IMR-90 (cell line): ENCODE measurements at places on chromosomes 3 and 15. TPM values are rescaled to one million over a fixed set of nuclear protein-coding genes. Genes with fewer than 3 reads are reported as not detected.

GRCh38 chr3:53592862-53593261, 98.5 kb downstream of the CACNA1D start:
- no peak for DNase-seq

The TRH gene
- total RNA-seq = not detected in 2 replicates

The BNC1 gene
- total RNA-seq = 0.28 and 0.54 TPM in 2 replicates

GRCh38 chr3:36992806-36993325, at the start of gene EPM2AIP1:
EPM2AIP1 (minus strand) TSS chr3:36993131; CDS start chr3:36993077, 54 bp downstream.
- DNase-seq = no peak

- DNase-seq = no peak
These were observed 39.6 kb downstream of the GPR156 start for GRCh38 chr3:120245386-120245785.

- DNase-seq = no peak
These were observed 63.4 kb upstream of the VEPH1 start for GRCh38 chr3:157566596-157566995.

DNA sequence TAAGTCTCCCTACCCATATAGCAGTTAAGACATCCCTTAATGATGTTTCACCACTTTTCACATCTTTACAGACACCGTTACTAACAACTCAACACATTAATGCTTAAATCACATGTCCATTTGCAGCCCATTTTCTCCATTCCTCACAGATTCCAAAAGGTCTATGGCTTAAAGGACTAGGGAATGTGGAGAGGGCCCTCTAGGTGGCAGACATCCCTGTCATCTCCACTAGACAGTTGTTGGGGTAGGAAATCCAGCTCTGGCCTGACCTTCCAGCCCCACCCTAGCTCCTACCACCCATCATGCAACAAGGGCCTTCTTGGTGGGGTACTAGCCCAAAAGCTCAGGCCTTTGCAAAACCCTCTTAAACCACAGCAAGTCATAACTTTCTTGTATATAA, 25.2 kb downstream of the CPEB1 start:
- DNase-seq = no peak

- peak; percentile 37 for DNase-seq
These were observed 124.5 kb downstream of the TLE3 start for GRCh38 chr15:69973102-69973714.

GRCh38 chr3:58121183-58121582, 89.6 kb downstream of the DNASE1L3 start:
- DNase-seq = no peak

- DNase-seq = no peak
These were observed 19.3 kb upstream of the CHD2 start for GRCh38 chr15:92880796-92881195.

GRCh38 chr15:40785164-40785563, 15.4 kb downstream of the C15orf62 start:
- no peak for DNase-seq

DNA sequence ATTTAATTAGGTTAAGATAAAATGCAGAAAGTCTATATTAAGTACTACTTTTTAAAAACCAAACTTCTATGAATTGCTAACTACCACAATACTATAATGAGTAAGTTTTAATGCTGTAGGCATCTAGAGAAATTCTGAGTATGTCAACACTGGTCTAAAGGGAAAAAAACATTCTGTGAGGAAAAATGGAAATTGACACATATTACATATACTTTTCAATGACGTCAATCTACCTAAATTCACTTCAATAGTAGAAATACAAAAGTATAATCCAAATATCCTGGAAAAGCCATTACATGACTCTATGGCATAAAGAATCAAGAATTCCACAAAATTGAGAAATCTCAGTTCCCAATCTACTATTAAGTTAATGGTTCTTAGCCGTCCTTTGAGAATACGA, 2.2 kb downstream of the SECISBP2L start:
- no peak for DNase-seq

DNA sequence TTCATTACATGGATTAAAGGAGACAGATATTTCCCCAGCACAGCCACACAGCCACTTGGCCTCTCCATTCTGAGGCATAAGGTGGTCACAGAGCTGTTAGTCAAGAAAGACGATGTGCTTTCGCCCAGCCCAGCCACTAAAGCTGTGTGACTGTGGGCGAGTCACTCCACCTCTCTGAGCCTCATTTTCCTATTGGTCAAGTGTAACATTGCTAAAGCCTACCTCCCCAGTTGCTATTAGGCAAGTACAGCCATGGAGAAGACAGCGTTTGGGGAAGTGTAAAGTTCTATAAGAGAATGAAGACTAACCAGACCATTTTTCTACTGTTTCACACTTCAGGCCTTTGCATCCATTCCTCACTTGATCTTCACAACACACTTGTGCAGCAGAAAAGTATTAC, 24.1 kb downstream of the TMEM40 start:
- no peak for DNase-seq

The KCNMB2 gene
- total RNA-seq = not detected in 2 replicates

The GOLGA6L4 gene
- 0.54 and 0.83 TPM in 2 replicates for total RNA-seq

The ERICH6 gene
- under 0.01 TPM in 1 of 2 replicates, not detected in the other for total RNA-seq

The CAMKV gene
- total RNA-seq = not detected in 2 replicates

The SPINK8 gene
- total RNA-seq = not detected in 2 replicates

The NANOGP8 gene
- not detected in 2 replicates for total RNA-seq

DNA sequence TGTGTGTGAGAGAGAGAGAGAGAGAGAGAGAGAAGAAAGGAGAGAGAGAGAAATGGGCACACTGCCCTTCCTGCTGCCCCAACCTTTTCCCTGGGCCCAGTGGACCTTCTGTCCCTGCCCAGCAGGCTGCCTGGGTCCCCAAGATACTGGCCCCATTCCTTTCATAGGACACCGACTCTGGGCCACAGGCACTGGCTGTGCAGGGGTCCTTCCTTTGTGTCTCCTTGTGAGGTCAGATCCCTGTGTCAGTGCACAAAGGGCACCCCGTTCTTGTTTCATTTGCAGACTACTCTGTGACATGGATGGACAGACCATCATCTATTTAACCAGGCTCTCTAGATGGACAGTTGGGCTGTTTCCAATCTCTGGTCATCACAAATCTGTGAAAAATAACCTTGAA, 21.3 kb upstream of the KLF13 start:
- DNase-seq = no peak

- no peak for DNase-seq
These were observed 121.2 kb upstream of the HES1 start for GRCh38 chr3:194014756-194015155.

- DNase-seq = no peak
These were observed 266.2 kb downstream of the NLGN1 start for GRCh38 chr3:173663696-173664111.

The P2RY14 gene
- not detected in 2 replicates for total RNA-seq

GRCh38 chr3:45884368-45885201, 1.8 kb upstream of the CCR9 start:
- DNase-seq = no peak

DNA sequence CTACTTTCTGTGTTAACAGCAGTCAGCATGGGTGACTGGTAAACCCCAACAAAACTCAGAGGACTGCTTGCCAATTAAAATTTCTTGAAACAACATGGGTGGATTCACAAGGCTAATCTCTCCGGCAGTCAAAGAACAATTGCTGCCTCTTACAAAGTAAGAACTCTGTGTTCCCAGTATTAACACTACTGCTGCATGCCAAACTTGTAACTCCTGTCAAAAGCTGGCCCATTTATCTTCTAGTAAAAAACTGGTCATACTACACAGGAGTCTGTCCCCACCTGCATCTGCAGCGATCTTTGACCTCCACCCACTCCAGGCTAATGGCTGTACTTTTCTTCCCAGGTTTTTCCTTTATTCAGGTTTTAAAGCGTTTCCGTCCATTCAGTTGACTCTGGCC, 8.7 kb upstream of the ZNF589 start:
- DNase-seq = no peak

- DNase-seq = no peak
These were observed 466.4 kb downstream of the DIPK2A start for GRCh38 chr3:144437989-144438388.

DNA sequence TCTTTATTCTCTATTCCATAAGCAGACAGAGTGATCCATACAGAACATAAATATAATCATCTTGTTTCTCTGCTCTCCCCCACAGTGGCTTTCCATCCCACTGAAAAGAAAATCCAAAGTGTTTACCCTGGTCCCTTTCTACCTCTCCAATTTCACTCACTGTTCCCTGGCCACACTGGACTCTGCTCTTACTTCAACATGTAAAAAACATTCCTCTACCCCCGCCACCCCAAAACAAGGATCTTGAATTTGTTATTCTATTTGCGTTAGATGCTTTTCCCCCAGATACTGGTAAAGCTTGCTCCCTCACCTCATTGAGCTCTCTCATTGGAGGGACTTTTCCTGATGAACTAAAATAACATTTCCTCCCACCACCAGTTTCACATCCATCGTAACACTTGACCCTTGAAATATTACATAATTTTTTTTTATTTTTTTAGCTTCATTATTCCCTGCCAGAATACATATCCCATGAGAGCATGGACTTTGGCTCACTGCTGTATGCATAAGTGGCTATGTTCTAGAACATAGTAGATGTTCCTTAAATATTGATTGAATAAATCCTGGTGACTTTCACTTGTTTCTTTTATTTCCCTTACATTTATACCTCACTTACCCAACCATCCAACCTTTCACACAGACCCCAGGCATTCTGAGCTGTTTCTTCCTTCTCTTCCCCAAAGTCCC, 162.7 kb upstream of the MEIS2 start:
- no peak for DNase-seq

- DNase-seq = peak; percentile 67
These were observed 92.2 kb downstream of the NFKBIZ start for GRCh38 chr3:101941318-101942040.

GRCh38 chr3:81198756-81199155, 562.7 kb downstream of the GBE1 start:
- DNase-seq = no peak

The ACP3 gene
- 0.28 and 0.54 TPM in 2 replicates for total RNA-seq

The CCR2 gene
- not detected in 2 replicates for total RNA-seq

The HESX1 gene
- total RNA-seq = 0.36 TPM in 1 of 2 replicates, not detected in the other

- no peak for DNase-seq
These were observed 240.9 kb upstream of the STT3B start for GRCh38 chr3:31291818-31292217.

DNA sequence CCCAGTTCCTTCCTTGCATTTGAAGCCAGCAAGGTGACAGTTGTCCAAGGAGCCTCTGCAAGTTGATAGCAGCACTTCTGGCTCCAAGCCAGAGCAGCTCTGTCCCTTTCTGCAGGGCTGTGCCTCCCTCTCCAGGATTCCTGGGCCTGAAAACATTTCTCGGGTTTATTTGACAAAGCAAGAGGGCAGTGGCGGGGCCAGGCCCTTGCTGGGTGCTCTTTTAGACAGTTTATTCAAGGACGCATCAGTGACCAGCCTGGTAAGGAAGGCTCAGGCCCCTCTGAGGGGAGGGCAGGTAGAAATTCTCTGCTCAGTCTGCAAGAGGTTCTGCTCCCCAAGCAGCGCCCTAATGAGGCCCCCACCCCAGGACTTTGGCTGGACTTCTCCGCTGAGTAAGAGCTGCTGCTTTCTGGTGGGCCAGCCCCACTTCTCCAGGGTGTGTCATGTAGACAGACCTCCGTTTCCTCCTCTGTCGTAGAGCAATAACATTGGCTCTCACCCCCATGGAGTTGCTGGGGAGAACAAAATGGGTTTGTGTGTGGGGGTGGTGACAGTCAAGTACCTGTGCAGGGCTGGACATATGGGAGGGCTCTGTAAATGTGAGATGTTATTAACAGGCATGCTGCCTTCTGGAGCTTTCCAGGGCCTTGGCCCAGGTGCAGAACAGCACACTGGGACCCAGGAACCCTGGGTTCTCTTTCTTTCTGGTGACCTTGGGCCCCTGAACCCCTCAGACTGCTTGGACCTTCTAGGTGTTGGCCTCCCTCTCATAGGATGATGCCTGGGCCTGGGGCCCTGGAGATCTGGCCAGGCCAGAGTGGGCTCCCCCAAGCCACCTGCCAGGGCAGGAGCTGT, 146.2 kb upstream of the TLE3 start:
- DNase-seq = no peak

GRCh38 chr3:64056606-64057180, 33.4 kb upstream of the PSMD6 start:
- peak; percentile 79 for DNase-seq

- no peak for DNase-seq
These were observed 33.8 kb upstream of the XIRP1 start for GRCh38 chr3:39226106-39226741.
